ENCODE measurements at places on chromosomes 16 and 17.

GRCh38 chr17:57834146-57834741 lies 15.6 kb downstream of the MRPS23 start:
- peak; percentile 36 for DNase-seq

GRCh38 chr17:56773124-56773523 lies 60.6 kb downstream of the C17orf67 start:
- DNase-seq, result no peak

DNA sequence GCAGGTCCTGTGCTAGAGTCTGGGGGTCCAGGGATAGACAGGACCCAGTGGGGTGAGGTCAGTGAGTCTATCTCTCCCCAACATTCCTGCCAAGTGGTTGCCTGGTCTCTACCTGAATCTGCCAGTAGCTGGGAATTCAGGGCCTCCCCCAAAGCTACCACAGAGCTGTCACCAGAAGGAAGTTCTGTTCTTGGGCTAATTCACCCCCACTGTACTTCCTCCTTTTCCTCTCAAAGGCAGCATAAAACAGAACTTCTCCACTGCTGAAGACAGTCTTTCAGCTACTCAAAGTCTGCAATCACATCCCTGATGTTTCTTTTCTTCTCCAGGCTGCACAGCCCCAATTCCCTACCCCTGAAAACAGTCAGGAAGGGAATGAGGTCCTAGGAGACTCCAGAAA lies 8.7 kb downstream of the CAMTA2 start:
- no peak for DNase-seq

GRCh38 chr16:77472262-77472661 lies 37.4 kb upstream of the ADAMTS18 start:
- no peak for DNase-seq

- DNase-seq, result no peak
These were observed 8.2 kb upstream of the CD300E start for GRCh38 chr17:74631468-74632450.

DNA sequence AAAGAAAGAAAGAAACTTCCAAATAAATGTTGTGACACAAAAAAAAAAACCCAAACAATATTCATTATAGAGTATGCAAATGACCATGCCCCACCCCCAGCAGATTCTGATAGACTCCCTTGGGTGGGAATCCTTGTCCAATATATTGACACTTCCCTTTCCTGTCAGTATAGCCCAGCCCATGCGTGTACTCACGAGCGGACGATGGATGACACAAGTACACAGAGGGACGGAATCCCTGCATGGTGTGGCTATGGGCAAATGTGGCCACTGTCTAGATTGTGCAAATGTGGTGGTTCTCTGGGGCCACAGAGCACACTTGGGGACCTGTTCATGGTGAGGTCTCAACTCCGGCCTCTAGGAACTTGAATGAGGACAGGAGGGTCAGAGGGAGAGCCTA lies 3.1 kb downstream of the RAB37 start:
- no peak for DNase-seq

DNA sequence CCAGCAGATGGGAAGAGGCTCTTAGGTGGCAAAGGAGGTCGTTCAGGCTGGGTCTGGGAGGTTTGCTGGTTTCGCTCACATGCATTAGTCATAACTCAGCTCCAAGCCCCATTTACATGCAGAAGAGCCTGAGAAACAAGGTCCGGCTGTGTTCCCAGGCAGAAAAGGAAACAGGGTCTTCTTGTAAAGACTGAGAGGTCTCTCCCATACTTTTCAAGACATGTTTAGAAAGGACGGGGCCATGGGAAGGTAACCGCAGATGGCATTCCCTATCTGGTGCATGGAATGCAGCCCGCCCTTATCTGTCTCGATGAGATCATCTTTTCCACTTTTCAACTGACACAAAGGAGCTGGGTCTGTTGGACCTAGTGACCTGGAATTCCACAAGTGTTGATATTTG lies 389.0 kb upstream of the CDH11 start:
- DNase-seq, result no peak

DNA sequence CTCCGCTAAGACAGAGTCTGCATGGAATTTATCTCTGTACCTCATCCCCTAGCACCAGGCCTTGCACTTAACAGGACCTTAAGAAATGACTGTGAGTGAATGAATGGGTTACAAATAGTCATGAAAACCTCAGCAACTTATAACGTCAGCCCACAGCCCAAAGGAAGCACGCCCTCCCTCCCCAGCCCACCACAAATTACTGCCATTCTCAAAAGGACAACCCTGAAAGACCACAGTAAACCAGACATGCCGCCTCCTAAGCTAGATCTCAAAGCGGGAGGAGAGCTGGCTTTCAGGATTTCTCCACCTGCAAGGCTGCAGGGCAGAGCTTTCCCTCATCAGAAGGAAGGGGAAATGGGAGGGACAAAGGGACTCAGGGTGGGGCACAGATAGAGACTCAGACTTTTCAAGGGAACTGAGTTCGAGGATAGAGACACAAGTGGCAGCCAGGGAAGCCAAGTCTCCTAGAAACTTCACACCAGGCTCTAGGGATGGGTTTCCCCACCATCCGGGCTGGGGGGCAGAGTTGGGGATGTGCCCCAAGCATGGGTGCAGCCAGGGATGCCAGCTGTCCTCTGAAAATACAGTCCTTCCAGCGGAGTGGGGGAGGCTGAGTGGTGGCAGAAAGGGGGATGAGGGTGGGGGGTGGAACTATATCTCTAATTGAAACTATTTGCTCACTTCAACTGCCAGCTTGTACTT lies 56.7 kb downstream of the PLXDC1 start:
- no peak for DNase-seq

GRCh38 chr16:23907457-23907902 lies 71.7 kb downstream of the PRKCB start:
- DNase-seq, result no peak

GRCh38 chr17:57170866-57171265 lies 85.5 kb upstream of the MSI2 start:
- DNase-seq, result no peak

DNA sequence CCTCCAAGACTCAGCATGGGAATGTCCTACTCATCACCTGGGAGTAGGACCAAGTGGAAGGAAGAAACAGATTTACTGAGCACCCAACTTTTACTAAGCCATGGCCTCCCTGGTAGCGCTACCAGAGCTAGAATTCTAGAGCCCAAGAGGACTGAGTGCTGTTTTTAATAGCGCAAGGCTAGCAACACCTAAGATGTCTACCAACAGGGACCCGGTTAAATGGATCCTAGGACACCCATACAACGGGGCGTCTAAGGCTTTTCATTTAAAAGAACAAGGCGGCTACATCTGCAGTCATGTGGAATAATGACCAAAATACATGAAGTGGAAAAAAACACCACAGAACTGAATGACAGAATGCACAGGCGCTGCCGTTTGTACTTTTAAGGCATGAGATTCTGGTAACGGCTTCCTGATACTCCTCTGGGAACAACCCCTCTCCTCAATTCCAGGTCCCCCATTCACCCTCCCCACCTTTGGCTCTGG lies 5.1 kb downstream of the GGA2 start:
- no peak for DNase-seq

- DNase-seq, result no peak
These were observed 249.8 kb upstream of the MAF start for GRCh38 chr16:79850348-79850747.

GRCh38 chr17:611202-611601 lies 103.4 kb downstream of the VPS53 start:
- no peak for DNase-seq

GRCh38 chr16:22425847-22426246 lies 51.4 kb upstream of the CDR2 start:
- DNase-seq, result no peak

DNA sequence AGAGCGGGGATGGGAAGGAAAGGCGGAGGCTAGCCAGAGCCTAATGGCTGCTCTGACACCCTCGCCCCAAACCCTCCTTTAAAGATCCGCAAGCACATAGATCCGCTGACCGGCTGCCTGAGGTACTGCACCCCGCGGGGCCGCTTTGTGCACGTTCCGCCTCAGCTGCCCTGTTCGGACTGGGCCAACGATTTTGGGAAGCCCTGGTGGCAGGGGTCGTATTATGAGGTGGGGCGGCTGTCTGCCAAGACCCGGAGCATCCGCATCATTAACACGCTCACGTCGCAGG lies 663 bp downstream of the CYB5D1 start:
- no peak for DNase-seq

GRCh38 chr17:55285340-55286301 lies 20.9 kb downstream of the HLF start:
- peak; percentile 53 for DNase-seq

DNA sequence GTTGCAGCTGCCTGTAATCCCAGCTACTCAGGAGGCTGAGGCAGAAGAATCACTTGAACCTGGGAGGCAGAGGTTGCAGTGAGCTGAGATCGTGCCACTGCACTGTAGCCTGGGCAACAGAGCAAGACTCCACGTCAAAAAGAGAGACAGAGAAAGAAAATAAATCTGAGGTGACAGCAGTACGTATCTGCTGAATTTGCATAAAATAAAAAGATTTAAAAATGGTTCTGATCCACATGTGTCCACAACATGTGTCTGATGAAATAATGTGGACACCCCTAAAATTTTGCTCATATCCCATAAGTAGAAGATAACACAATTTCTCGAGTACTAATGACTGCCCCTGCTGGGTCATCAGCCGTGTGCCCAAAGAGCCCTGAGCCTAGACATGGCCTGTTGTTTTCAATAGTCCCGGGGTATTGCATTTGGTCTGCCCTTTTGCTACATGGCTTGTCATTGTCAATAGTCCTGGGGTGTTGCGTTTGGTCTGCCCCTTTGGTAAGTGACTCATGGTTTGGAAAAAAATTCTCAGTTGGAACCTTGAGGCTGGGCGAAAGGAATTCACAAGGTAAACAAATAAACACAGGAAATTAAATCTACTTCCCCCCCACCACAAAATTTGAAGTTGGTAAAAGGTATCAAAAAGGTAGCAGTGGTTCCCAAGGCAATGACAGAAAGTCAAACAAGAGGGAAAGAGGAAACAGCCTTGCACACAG lies 434.6 kb upstream of the MAF start:
- DNase-seq, result no peak
